ENCODE measurements at places on chromosomes 2 and 18. TPM values are rescaled to one million over a fixed set of nuclear protein-coding genes. Genes with fewer than 3 reads are reported as not detected.

Gene TLX2
- total RNA-seq: 3.7 TPM

- no peak for DNase-seq
Measured at GRCh38 chr18:28039691-28040090, 137.2 kb downstream of the CDH2 start.

Gene ARHGAP15
- total RNA-seq: 33.8 TPM

DNA sequence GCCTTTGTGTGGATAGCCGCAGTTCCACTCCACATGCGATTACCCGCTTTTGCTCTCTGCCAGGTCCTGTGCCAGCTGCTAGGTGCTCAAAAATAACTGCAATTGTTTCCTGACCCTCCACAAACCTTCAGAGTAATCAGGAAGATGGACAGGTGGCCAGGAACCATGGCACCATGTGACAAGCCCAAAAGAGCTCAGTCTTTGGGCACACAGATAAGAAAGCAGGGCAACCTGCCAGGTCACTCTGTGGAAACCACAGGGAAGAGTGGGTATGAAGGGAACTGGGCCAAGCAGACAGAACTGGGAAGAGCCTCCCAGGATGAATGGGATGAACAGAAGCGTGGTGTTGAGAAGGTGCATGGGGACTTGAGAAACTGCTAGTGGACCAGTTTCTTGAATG, 79.4 kb upstream of the AGAP1 start:
- peak; percentile 79 for DNase-seq

DNA sequence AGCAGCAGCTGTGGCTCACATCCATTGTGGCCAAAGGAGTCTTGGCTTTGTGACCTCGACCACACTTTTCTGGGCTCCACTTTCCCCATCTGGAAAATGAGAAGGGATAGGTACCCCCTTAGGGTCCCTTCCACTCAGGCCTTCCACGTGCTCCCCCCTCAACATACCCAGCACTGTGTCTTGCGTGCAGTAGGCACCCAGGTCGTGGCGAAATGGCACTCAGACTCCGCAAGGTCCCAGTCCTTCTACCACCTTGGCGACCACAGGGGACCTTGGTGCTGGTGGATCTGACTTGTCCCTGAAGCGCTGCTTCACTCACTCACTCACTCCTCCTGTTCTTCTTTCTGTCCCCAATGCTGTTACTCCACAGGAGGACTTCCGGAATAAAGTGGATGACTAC, 19.9 kb upstream of the SCLY start:
- no peak for DNase-seq

GRCh38 chr18:76834379-76834778, 12.0 kb downstream of the ZNF236 start:
- DNase-seq: no peak

DNA sequence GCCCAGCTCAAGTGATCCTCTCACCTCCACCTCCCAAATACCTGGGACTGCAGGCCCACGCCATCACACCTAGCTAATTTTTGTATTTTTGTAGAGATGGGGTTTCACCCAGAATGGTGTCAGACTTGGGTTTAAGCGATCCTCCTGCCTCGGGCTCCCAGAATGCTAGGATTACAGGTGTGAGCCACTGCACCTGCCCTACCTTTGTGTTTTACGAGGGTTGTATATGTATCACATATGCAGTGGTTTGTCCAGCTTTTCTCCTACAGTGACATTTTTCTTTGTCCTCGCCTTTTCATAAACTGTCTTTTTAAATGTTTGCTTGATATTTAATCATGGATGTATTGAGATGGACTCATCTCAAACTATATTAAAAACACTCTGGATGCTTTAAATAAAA, 38.5 kb downstream of the AGAP1 start:
- DNase-seq: no peak

DNA sequence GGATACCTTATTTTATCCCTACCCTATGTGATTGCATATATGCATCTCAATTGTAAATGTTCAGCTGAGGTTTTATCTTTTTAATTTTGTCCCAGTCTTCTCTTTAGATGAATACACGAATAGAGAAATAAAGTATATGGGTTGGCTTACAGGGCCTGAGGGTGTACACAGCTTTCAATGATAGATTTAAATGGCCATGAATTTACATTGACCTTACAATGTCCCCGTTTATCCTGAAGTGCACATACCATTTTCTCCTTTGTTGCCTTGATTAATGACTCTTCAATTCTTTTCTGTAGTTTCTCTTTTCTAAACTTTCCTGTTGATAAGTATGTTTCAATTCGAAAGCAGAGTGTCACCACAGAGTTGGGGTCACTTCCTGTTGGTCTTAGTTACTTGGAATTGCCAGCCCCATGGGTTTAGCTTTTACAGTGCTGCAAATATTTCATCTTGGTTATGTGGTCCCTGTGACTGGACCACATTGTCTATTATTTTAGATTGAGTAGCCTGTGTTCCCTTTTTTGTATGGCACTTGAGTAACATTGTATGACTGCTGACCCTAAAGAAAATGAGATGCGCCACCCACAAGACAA, 1616.3 kb upstream of the ACVR2A start:
- DNase-seq: no peak

Gene MMADHC
- total RNA-seq: 95.2 TPM

DNA sequence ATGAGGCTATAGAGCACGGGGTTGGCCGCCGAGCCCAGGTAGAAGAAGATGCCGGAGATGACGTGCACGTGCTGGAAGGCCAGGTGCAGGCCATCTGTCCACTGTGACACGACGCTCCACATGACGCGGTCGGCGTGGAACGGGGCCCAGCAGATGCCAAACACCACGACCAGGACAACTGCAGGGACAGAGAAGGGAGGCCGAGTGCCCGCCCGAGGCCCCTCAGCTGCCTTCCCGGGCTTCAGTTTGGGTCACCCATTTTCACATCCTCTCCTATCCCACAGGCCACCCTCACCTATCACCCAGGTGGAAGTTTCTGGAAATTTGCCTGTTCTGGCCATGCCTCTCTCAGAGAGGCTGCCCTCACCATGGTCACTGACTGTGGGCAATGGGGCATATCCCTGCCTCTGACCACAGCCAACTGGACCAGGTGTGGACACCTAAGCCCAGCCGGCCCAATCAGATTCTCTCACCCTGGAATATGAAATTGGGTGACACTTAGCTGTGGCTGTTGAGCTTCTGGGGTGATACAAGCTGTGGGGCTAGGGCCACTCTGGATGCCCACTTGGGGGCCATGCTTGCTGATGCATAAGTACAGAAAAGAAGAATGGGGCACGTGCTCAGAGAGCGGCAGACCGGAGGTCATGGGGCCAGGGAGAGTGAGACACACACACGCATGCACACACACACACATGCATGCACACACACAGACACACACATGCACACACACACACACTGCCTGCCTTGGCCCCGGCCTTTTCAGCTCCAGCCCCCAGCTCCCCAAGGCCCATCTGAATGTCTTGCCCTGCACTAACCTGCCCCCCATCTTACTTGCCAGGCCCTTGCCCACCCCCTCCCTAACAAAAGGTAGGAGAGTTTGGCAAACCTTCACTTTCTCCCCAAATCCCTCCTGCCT, 4.7 kb downstream of the NMUR1 start:
- DNase-seq: no peak

DNA sequence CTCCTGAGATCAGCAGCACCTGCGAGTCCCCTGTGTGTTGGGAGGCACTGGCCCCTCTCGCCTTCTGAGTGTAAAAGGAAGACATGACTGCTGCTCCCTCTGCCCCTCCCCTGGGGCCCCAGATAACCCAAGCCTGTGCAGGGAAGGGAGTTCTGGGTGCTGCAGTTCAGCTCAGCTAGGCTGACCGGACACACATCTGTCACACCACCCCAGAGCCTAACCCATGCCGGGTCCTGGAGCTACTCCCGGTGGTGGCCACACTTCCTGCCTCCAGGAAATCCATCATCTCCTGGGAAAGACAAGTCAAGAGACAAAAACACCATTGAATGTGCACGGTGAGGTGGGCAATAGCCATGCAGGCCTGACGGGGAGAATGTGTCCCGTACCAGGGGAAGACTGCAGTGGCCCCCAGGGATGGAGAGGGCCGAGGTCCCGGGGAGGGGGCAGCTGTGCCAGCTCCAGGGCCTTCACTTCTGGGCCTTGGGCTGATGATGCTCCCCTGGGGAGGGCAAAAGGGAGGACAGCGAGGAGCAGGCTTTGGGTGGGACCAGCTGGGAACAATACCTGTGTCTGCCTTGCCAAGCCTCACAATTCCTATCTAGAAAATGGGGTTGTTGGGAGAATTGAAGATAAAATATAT, 210.6 kb downstream of the TFCP2L1 start:
- DNase-seq: no peak

GRCh38 chr2:98913916-98914712, 21.9 kb downstream of the CRACDL start:
- DNase-seq: no peak

GRCh38 chr18:21489119-21489750, 111.3 kb downstream of the ESCO1 start:
- DNase-seq: peak; percentile 68

DNA sequence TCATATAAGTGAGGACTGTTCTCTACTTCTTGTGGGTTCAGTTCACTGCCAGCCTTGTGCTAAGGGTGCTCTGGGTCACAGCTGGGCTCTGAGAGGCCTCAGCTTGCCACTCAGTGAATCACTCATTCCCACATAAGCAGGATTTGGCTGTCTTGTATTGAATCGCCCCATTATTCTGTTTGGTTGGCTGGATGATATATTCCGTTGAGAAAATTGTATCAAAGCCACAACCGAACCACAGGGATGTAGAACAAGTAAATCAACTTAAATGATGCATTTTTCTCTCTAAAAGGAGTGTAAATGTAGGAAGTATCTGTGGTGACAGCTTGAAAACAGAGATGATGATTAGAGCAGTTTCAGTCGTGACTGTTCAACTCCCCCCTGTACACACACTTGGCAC, 39.6 kb downstream of the TTC39C start:
- no peak for DNase-seq

- DNase-seq: no peak
Measured at GRCh38 chr18:36593001-36593400, 235.8 kb downstream of the TPGS2 start.

Gene CRYGD
- not detected for total RNA-seq

DNA sequence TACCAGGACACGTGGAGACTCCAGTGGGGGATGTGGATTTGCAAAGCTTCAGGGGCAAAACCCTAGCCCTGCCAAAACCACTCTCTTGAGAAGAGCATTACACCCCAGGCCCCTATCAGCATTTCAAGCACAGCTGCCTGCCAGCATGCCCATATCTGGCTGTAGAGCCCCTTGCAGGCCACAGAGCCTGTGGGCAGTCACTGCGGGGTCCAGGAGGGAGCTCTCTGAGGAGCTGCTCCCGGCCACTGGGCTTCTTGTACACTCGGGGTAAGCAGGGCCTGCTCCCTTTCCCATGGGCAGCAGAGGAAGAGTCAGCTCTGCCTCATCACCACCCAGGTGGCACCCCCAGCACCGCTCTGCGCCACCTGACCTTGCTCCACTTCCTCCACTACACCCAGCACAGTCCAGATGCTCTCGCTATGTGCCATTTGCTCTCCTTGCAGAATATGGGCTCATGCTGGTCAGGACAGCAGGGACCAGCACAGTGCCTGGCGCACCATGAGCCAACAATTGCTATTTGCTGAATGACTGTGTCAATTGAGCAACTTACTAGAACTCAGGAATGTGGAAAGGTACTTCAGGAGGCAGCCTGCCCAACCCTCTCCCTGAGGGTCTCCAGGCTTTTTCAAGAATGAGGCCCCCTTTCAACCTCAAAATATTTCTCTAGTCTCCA, 7.4 kb downstream of the CHST10 start:
- no peak for DNase-seq

GRCh38 chr18:38750751-38751150, 1185.2 kb upstream of the CELF4 start:
- no peak for DNase-seq

GRCh38 chr2:120423167-120423943, 77.4 kb downstream of the INHBB start:
- no peak for DNase-seq

DNA sequence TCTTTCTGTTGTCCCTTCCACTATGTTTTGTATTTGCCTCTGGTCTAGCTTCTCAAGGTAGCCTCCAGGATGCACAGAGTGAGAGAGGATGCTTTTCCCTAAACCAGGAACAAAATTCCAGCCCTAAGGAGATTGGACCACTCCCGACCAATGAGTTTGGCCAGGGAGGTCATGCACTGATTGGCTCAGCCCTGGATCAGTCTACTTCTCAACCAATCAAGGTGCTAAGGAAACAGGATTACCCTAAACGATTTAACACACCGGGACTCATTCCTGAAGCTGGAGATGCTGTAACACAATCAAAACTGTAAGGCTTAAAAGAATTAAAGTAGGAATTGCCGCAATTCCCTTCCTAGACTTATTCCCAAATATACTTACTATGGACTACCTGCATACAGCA, 34.2 kb upstream of the NR4A2 start:
- no peak for DNase-seq

Gene ACVR1C
- 3.7 TPM for total RNA-seq

Gene NEU4
- 0.32 TPM for total RNA-seq

Gene KIAA2012
- not detected for total RNA-seq

DNA sequence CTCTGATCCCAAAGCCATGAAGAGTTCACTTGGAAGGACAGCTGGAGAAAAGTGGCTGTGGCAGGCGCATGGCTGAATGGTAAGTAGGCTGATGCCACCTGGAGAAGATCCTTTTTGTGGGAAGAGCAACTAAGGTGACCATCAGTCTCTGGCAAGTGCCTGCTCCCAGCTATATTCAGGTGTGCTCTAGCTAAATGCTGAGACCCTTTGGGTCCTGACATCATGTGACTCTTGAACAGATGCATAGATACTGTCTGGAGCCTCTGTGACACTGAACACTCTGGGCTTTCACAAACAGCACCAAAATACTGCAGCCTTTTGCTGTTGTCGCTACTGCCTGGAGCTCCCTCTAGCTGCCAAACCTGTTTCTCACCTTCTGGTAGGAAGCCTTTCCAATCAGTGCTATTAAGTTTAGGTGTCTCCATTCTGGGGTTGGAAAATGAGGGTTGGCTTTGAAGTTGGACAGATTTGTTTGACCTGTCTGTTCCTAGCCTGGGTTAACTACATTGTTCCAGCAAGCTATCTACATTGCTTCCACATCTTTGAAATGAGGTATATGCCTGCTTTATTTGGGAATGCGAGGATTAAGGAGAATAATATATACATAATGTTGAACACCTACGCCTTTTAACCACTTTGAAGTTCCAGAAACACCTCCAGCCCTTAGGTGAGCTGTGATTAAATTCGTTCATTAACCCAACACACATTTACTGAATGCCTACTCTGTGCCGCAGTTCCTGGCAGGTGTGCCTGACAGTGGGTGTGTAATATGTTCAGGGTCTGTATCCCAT, 3.1 kb downstream of the EGR4 start:
- DNase-seq: peak; percentile 32
